Fibroblast of villous mesenchyme (primary cell): ENCODE measurements at places on chromosomes 12 and 14.

- DNase-seq, result peak; percentile 27
Observed at GRCh38 chr14:73567951-73568885, 795 bp upstream of the ACOT2 start.

- DNase-seq, result no peak
Observed at GRCh38 chr12:115636546-115636945, 640.9 kb downstream of the MED13L start.

DNA sequence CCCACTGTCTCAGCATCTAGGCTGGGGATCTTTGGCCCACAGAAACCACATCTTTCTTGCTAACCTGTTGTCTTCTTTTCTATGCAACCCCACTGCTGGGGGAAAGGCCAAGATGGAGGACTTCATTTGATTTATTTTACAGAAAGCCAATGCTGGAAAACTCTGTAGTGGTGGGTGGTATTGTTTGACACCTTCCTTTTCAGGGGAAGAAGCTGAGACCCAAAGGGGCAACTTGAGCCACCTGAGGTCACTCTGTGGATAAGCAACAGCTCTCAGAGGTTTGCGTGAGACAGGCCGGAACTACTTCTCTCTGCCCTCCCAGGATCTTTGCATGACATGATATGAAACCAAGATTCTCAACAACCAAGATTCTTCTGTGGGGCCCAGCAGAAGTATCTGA is 645.2 kb downstream of the VRK1 start:
- no peak for DNase-seq

- no peak for DNase-seq
Observed at GRCh38 chr14:35189422-35189821, 67.1 kb downstream of the PRORP start.

- DNase-seq, result peak; percentile 48
Observed at GRCh38 chr12:53939141-53940108, 794 bp downstream of the HOXC13 start.

DNA sequence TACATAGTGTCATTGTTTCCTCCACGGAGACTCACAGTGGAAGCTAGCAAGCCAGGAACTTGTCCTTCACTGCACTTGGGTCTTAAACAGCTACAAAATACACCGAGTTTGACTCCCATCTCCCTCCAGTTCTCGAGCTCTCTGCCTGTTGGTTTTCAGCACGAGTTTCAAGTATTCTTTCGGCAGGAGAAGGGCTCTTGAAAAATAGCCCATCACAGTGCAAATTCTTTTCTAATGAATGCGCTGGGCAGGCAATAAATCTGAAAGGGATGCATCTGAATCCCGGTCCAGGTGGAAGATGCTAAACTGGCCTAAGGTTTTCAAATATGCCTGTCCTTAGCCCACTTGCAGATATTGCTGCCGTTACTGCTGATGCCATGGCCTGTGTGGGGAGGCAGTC is 173.9 kb downstream of the CACNA1C start:
- no peak for DNase-seq

- peak; percentile 94 for DNase-seq
Observed at GRCh38 chr12:14952299-14952921, 9.0 kb downstream of the ARHGDIB start.

DNA sequence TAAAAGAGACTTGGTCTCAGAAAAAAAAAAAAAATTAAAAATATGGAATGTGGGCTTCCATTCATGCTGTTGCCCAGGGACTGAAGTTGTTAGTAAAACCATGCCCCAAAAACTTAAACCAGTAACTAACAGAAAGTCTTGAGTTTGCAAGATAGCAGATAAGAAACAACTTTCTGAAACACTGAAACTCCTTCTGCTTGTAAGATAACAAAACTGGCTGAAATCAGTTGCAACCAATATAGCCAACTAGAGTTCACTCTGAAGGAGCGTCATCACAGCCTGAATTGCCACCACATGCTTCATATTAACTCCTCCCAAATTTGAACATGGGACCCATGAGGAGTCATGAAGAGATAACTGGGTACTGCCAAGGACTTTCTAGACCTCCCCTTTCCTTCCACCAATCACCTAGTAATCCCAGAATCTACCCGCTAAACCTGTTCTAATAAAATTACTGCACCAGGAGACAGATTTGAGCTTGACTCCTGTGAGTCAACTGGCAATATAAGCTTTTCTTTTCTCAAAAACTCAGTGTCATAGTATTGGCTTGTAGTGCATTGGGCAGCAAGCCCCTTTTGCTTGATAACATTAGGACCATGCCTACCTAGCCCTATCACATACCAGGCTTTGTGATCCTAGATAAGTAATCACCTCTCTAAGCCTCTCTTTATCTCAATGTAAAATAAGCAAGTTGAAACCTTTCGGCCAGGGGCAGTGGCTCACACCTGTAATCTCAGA is 53.6 kb downstream of the R3HDM2 start:
- DNase-seq, result no peak

- DNase-seq, result no peak
Observed at GRCh38 chr12:5392961-5393360, 38.9 kb upstream of the NTF3 start.

GRCh38 chr12:106389151-106389550 is 31.6 kb downstream of the POLR3B start:
- DNase-seq, result peak; percentile 7

DNA sequence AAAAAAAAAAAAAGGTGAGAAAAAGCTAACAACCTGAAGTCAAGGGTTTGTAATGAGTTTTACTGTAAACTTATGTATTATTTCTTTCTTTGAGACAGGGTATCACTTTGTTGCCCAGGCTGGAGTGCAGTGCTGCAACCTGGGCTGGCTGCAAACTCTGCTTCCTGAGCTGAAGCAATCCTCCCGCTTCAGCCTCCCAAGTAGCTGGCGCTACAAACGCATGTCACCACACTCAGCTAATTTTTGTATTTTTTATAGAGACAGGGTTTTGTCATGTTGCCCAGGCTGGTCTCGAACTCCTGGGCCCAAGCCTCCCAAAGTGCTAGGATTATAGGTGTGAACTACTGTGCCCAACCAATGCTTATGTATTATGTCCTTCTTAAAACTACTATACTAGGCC is 9.2 kb downstream of the ATF7 start:
- DNase-seq, result no peak

DNA sequence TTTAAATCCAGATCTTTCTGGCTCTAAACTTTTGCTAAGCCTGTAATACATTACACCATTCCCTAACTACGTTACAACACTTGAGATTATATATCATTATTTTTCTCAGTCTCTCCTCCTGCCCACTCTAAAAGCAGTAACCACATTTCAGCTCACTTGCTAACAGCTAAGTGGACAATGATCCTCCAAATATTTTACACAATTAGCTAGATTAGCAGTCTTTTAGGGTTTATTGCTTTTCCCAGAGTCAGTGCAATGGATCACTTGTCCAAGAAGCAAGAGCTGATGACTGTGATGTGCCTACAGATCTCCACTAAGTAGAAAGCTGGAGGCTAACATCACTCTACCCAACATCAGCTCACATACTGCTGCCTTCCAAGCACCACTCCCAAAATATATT is 17.6 kb downstream of the CPNE8 start:
- DNase-seq, result no peak

GRCh38 chr14:63428486-63428885 is 109.8 kb upstream of the GPHB5 start:
- DNase-seq, result no peak

- DNase-seq, result no peak
Observed at GRCh38 chr12:49236423-49236822, 28.5 kb upstream of the TUBA1C start.

DNA sequence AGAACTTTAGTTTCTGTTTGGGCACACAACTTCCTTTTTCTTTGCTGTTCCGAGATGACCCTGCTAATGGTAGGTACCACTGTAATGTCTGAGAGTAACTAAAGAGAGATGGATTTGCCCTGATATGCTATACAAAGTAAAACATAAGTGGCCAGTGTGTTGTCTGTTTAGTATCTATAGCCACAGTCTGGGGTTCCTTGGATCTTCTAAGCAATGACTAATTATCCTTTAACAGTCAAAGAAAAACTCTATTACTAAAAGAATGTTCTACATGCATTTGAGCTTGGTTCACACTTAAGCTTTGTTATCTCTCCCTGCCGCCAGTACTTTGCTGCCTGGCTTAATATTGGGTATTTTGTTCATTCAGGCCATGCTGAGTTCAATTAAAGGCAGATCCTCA is 1051.9 kb upstream of the FLRT2 start:
- no peak for DNase-seq

GRCh38 chr14:58629281-58629680 is 8.5 kb upstream of the DACT1 start:
- no peak for DNase-seq

- DNase-seq, result peak; percentile 96
Observed at GRCh38 chr12:106288494-106289195, 13.9 kb upstream of the TCP11L2 start.
